ENCODE measurements at places on chromosomes 3 and 15.

GRCh38 chr15:83526319-83526718, 79.2 kb downstream of the SH3GL3 start:
- no peak for DNase-seq

- no peak for DNase-seq
Measured at GRCh38 chr3:140018556-140018955, 83.6 kb downstream of the CLSTN2 start.

GRCh38 chr3:64930891-64931290, 243.1 kb upstream of the ADAMTS9 start:
- no peak for DNase-seq

GRCh38 chr15:66402761-66403284, 16.1 kb downstream of the MAP2K1 start:
- no peak for DNase-seq

GRCh38 chr3:95312650-95313049, 1249.8 kb downstream of the NSUN3 start:
- DNase-seq: no peak

GRCh38 chr3:112605285-112605684, 35.7 kb downstream of the CCDC80 start:
- no peak for DNase-seq

Measured in GM12891 (cell line).